CD4-positive, alpha-beta T cell (primary cell): ENCODE measurements at places on chromosomes 16 and 17. TPM values are rescaled to one million over a fixed set of nuclear protein-coding genes. Genes with fewer than 3 reads are reported as not detected.

The SCNN1B gene
- total RNA-seq = not detected

The WFDC1 gene
- total RNA-seq = not detected

- no peak for DNase-seq
- no peak overlapping the region for H3K4me3 ChIP-seq
- peaks cover 56% of the 10 kb centered on the region for H3K4me1 ChIP-seq
- H3K27ac ChIP-seq = no peak overlapping the region
- no peaks in the 10 kb centered on the region for H3K36me3 ChIP-seq
Measured at GRCh38 chr17:76276461-76277299, 11.5 kb downstream of the UBALD2 start.

- no peak for DNase-seq
- no peak overlapping the region for H3K4me3 ChIP-seq
- no peaks in the 10 kb centered on the region for H3K27me3 ChIP-seq
- H3K27ac ChIP-seq = no peak overlapping the region
Measured at GRCh38 chr16:65004570-65004969, 117.3 kb downstream of the CDH11 start.

DNA sequence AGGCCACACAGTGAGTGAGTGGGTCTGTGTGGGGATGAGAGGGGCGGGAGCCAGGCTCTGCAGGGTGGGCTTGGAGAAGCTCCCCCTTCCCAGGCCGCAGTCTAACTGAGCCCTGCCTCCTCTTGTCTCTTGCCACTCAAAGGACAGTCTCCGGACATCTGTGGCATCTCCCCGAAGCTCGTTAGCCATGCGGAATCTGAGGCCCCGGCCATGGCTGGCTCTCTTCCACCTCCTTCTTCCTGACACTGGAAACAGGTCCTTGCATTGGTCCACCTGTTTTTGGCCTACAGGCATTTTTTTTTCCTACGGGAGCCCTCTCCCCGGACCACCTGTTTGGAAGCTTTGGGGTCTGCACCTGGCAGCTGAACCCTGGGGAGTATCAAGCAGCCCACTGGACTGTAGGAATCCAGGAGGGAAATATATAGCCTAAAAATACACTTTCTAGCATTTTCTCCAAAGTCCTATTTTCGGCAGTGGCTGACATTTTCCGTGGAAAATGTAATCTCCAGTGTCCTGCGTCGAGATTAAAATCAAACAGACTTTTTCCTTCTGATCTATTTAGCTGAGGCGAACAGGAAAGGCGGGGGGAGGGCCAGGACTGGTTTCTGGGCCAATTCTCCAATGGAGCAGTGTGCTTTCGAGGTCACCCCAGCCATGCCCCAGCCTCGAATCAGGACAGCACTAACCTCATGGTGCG is 9.1 kb downstream of the ATP2A3 start:
- H3K36me3 ChIP-seq = peaks cover 82% of the 10 kb centered on the region

DNA sequence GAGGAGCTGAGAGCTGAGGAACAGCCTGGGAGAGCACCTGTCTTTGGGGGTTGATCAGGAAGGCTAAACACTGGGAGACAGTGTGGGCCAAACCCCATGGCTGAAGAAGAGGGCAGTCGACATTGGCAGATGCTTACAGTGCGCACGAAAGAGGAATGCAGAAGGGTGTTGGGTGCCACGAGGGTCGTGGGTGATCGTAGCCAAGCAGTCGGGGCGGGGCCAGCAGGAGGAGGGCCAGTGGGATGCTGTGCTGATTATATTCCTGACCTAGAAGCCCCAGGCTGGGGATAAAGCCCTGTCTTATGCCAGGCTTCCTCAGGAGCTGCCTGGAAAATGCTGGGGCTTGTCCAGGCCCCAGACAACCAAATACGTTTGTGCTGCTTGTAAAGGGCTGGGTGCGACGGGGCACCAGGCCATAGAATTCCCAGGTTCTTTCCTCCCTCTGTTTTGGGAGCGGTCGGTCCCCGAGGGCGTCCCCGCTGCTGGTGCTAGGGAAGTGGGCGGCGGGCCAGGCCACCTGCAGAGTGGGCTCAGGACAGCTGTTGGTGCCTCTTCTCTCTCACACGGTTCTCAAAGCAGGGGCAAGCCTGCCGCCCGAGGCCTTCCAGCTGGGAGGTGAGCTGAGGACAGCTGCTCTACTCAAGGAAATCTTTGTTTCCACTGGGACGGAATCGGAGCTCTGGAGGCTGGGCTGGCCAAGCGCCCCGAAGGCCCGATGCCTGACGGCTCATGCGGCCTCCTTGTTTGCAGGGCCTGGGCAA is 10.0 kb downstream of the C1QTNF1 start:
- DNase-seq = no peak
- no peaks in the 10 kb centered on the region for H3K4me1 ChIP-seq
- H3K27me3 ChIP-seq = peaks cover 10% of the 10 kb centered on the region
- no peak overlapping the region for H3K4me3 ChIP-seq
- H3K27ac ChIP-seq = no peak overlapping the region

The CHST4 gene
- not detected for total RNA-seq

DNA sequence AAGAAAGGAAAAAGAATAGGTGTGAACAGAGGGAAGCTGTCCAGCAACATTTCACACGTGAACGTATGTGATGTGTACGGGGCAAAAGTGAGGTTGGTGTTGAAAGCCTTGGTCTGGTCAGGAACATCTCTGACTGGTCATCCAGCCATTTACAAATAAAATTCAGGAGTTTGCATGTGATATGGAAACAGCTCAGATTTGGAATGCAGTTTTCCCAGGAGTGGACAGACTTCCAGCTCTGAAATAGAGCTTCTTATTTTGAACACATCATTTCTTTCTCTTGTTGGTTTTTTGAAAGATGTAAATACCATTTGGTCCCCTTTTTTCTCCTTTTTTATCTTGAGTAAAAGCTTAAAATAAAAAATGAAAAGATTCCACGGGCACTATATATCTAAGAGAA is 566.2 kb upstream of the ZFHX3 start:
- H3K27me3 ChIP-seq = no peaks in the 10 kb centered on the region
- H3K4me1 ChIP-seq = no peaks in the 10 kb centered on the region
- no peaks in the 10 kb centered on the region for H3K36me3 ChIP-seq

DNA sequence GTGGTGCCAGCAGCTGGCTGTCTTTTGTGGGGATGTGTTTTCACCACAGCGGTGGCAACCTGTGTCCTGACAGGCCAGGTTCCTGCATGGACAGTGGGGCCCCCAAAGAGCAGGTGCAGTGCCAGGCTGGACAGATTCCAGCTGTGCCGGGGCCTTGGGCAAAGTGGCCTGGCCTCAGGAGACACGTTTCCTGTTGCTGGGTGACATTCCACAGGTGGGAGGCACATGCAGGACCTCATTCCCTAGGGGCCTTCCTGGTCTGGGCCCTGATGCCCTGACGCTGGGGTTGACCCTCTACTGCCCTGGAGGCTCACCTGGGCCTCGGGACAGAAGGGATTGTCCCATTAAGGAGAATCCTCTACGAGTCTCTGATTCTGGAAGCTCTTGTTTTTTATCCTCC is 182.4 kb downstream of the RAB11FIP4 start:
- H3K4me3 ChIP-seq = no peak overlapping the region
- H3K4me1 ChIP-seq = no peaks in the 10 kb centered on the region
- no peak overlapping the region for H3K27ac ChIP-seq
- no peaks in the 10 kb centered on the region for H3K36me3 ChIP-seq
- DNase-seq = no peak
- no peaks in the 10 kb centered on the region for H3K27me3 ChIP-seq

DNA sequence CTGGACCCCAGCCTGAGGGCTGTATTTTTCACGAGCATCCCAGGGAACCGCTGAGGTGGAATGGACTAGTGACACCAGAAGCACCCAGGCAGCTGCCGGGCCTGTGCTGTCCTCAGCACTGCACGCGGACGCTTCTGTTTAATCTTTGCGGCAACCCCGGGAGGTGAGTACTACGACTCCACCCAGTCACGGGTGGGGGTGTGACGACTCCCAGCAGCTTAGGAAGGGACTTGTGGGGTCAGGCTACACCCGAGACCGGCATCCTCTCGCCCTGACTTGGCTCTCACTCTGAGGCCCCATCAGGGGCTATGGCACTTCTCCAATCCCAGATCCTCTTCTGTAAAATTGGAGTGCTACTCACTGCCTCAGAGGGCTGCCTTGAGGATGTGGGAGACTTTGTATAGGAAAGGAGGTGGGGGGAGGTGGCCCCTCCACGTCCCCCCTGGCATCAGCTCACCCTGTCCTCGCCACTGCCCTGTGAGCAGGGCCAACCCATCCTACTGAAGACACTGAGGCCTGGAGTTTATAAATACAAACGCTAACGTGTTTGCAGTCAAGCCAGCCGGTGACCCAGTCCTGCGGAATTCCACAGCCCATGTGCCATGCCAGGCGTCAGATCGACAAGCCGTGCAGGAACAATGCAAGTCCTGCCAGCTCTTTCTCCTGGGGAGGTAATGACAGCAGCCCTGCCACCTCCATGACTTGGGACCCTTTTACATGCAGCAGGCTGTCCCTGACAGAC is 44.4 kb downstream of the PPL start:
- no peaks in the 10 kb centered on the region for H3K36me3 ChIP-seq
- H3K4me1 ChIP-seq = no peaks in the 10 kb centered on the region
- no peak overlapping the region for H3K4me3 ChIP-seq
- DNase-seq = no peak
- H3K27me3 ChIP-seq = no peaks in the 10 kb centered on the region

GRCh38 chr16:69033151-69033949 is 72.1 kb upstream of the HAS3 start:
- no peaks in the 10 kb centered on the region for H3K27me3 ChIP-seq
- H3K4me1 ChIP-seq = no peaks in the 10 kb centered on the region
- H3K36me3 ChIP-seq = peaks cover 29% of the 10 kb centered on the region

The CLDN9 gene
- not detected for total RNA-seq

GRCh38 chr16:85420501-85421337 is 192.4 kb upstream of the GSE1 start:
- peaks cover 15% of the 10 kb centered on the region for H3K4me1 ChIP-seq
- H3K4me3 ChIP-seq = no peak overlapping the region
- no peaks in the 10 kb centered on the region for H3K36me3 ChIP-seq
- no peaks in the 10 kb centered on the region for H3K27me3 ChIP-seq
- DNase-seq = peak; percentile 73
- H3K27ac ChIP-seq = no peak overlapping the region
